ENCODE measurements at places on chromosomes 2 and 18. TPM values are rescaled to one million over a fixed set of nuclear protein-coding genes. Genes with fewer than 3 reads are reported as not detected.

Gene PTPN2
- 66.7 TPM for total RNA-seq

Gene CFAP221
- not detected for total RNA-seq

Gene TP53I3
- total RNA-seq: 9.3 TPM

Gene C1GALT1C1L
- not detected for total RNA-seq

Gene PLB1
- 18.8 TPM for total RNA-seq

Gene IL36RN
- total RNA-seq: not detected

Gene LCT
- 0.58 TPM for total RNA-seq

Gene REG3G
- total RNA-seq: not detected

DNA sequence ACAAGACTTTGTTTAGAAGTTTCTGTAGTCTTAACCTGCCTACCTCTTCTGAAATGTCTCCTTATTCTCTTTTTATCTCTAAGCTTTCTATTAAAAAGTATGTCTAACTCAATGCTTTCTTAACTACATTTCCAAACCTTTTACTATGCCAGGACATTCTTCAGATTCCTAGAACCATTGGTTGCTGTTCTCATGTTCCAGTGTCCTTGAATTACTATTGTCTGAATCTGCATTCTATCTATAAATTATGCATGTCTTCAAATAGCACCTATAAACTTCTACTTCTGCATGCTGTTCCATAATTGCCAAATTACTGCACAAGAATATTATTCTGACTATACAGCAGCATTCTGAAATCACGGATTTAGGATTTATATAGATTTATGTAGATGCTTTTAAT, 166.0 kb upstream of the VWC2L start:
- DNase-seq: no peak

DNA sequence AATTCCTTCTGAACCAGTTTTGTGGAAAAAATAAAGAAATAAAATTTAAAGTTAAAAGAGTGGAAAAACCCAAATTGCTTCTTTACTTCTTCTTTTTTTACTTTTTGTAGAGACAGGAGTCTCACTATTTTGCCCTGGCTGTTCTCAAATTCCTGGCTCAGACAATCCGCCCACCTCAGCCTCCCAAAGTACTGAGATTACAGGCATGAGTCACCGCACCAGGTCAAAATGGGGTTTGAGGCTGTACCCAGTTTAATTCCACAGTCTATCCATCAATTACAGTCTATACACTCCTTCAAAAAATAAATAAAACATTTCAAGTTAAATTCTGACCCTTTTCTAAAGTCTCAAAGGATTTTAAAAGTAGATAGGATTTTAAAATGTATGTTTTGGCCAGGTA, 120.3 kb downstream of the FAM161A start:
- DNase-seq: no peak

GRCh38 chr2:193946806-193947205, 1710.2 kb upstream of the SLC39A10 start:
- DNase-seq: no peak

- no peak for DNase-seq
Measured at GRCh38 chr18:58823412-58823811, 41.3 kb upstream of the ZNF532 start.

DNA sequence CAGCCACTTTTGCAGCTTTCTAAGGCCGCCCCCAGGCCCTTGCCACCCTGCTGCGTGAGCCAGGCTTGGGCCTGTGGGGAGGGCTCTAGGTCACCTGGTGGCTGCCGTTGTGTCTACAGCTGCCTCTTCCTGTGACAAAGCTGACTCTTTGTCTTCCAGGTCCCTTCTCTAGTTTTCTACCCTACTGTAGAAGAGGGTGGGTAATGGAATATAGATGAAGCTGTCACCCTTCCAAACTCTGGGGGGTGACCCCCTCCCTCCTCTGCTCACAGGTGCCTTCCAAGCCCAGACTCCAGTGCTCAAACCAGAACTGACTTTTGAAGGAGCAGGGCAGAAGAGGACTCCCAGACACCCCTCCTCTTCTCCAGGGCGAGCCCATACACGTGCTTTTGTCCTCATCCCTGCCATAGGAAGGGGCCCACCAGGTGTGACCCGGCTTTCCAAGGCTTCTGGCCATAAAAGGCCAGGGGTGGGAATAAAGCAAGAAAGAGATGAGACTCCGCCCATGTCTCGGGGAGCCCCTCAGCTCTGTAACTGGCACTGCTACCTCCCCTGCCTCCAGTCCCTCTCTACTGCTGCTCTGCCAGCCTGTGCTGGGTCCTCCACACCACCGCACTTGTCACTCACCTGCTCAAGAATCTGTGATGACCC, 17.9 kb upstream of the SDC1 start:
- DNase-seq: no peak

DNA sequence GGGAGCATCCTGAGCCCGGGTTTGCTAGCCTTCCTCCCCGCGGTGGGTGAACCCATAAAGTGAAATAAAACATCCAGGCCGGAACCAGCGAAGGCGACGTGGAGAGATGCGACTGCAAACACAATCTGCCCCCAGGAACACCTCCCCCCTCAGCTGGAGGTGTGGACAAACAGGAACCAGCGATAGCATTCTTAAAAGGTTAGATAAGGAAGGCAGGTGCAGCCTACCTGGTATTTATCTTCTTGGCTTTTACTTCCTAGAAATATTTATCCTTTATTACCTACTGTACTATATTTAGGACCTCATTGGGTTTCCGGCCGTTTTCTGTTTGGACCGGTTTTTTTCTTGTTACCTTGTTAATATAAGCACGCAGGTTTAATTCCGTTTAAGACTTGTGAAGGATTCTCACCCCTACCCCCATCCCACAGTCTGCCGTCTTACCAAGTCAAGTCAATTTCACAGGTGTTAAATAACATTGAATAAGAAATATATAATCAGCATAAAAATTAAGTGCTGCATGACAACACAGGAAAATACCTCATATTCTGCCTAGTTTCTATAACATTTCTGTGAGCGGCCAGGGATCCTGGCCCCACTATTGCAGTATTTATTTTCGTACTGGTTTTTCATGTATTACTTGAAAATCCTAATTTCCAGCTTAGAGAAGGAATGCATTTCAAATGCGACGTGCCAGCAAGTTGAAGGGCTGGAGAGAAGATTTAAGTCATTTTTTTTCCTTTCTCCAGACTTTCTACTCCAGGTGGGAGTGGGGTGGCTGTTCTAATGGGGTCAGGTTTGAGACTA, 224.0 kb upstream of the ID2 start:
- DNase-seq: peak; percentile 88

DNA sequence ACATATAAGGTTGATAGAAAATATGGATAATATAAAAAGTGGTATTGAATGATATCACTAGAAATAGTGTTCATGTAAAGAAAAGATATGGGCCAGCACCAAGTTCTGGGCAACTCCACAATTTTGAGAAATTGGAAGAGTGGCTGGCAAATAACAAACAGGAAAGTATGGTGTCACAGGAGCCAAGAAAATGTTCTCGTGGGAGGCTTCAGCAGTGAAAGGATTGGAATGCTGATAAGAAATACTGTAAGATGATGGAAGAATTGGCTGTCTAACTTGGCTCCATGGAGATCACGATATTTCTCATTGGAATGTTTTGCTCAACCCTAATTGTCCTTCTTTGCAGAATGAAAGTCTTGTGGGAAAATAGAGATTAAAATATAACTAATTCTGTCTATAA, 856.8 kb downstream of the DPP10 start:
- DNase-seq: no peak

DNA sequence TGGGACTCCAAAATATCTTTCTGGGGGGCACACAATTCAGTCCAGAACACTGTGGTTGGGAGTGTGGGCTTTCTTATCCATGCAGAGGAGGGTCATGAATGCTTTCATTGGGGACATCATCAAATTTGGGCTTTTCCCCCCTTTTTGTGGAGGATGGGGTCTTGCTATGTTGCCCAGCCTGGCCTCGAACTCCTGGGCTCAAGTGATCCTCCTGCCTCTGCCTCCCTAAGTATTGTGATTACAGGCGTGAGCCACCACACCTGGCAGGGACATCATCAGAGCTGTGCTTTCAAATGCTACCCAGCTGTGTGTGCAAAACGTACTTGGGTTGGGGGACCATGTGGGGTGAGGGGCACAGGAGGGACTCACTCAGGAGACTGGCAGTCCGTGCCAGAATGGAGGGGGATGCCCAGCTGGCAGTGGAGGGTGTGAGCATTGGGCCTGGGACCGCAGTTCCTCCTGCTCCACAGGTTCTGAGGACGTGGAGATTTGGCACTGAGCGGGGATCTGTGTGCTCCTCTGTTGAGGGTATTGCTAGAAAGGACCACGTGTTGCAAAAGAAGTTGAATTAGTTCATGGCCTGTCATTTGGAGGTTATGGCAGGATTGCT, 24.4 kb downstream of the EMILIN2 start:
- no peak for DNase-seq

GRCh38 chr2:33081691-33082090, 134.9 kb downstream of the LTBP1 start:
- no peak for DNase-seq

DNA sequence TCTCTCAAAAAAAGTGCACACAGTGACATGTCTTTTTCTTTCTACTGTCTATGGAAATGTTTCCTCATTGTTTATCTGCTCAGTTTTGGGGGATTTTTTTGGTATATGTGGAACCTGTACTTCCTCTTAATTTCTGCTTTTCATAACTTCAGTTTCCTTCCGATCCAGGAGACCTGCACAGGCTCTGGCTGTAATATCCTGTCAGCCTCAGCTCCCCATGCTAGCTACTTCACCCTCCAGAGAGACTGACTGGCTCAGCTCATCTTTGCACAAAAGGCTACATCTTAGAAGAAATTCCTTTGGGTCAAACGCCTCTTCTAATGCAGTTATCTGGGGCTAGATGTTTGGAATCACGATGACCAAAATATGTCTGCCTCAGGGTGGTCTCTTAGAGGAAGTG, 378.4 kb downstream of the RND3 start:
- no peak for DNase-seq

DNA sequence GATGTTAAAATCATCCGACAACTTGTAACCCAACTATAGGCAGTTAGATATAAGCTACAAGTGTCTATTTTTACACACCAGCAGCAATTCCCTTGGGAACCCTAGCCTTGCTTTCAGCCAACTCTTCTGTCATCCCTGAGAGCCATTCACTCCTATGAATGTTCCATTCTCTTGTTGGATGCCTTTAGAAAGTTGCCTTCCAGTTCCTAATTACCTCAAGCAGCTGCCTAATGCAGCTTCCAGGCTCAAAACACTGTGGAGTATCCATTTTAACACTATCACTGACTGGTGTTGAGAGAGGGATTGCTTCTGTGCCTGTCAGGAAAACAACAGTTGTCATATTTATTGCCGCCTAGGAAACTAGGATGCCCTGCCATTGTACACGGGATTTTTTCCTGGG, 402.0 kb upstream of the ACVR2A start:
- peak; percentile 24 for DNase-seq

GRCh38 chr2:100606726-100607343, 44.0 kb downstream of the PDCL3 start:
- DNase-seq: peak; percentile 66

DNA sequence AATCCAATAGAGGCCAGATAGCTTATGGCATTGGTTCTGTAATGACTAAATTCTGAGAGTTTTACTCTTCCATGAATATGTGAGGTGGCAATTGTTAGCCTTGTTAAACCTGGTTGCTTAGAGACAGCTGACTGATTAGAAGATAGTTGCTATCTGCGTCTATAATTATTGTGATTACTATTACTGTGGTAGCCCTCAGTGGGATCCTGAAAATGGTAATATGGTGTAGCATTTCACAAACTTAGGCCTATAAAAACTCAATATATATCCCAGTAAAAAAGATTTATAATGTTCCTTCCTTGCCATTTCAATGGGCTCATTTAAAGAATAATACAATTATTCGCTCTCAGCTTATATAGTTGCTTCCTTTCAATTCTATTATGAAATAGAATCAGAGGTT, 405.8 kb upstream of the CDH2 start:
- DNase-seq: no peak

- DNase-seq: peak; percentile 22
Measured at GRCh38 chr2:60317844-60318243, 235.6 kb downstream of the BCL11A start.

DNA sequence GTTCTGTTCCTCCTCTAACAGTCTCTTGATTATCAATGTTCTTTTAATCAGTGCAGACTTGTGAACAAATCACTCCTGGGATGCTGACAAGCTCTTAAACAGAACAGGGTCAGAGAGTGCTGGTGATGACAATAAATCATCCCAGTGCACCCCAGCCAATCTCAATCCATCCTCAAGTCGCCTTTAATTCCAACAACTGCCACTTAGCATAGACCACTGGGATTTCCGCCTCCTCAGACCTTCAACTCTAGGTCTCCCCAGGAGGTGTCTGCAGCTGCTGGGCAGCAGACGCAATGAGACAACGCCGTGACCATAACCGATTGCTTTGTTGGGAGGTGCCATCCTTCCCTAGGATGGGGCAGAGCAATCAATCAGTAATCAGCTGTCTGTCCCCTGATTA, 184.2 kb upstream of the ACAA2 start:
- DNase-seq: no peak

All from stomach (tissue), 19 donors.